ENCODE measurements at places on chromosomes 5 and 9. TPM values are rescaled to one million over a fixed set of nuclear protein-coding genes. Genes with fewer than 3 reads are reported as not detected.

GRCh38 chr9:101469026-101469425 lies 33.5 kb upstream of the ALDOB start:
- H3K27me3 ChIP-seq, result no peaks in the 10 kb centered on the region
- peaks cover 5% of the 10 kb centered on the region for H3K4me1 ChIP-seq
- no peak for DNase-seq
- H3K4me3 ChIP-seq, result no peak overlapping the region
- no peak overlapping the region for H3K27ac ChIP-seq
- no peaks in the 10 kb centered on the region for H3K36me3 ChIP-seq

DNA sequence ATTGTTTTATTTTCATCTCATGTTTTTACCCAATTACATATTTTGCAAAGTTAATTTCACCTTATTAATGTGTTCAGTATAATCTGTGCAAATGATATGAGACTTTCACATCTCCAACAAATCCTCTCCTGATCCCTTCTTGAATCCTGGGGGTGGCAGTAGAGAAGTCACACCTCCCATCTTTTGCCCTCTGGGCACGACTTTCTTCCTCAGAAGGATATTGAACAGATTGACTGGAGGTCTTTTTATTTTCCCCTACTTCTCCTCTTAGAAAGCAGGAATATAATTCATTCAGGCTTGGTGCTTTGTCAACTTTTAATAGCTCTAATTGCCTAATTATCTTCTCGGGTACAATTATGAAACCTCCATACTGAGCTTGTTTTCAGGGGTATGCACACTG lies 1037.1 kb upstream of the NUDT12 start:
- H3K27ac ChIP-seq, result no peak overlapping the region
- no peaks in the 10 kb centered on the region for H3K36me3 ChIP-seq
- no peak for DNase-seq
- no peaks in the 10 kb centered on the region for H3K27me3 ChIP-seq
- H3K4me3 ChIP-seq, result no peak overlapping the region

GRCh38 chr9:14396171-14396570 lies 82.2 kb upstream of the NFIB start:
- no peaks in the 10 kb centered on the region for H3K4me1 ChIP-seq
- no peak overlapping the region for H3K27ac ChIP-seq
- H3K36me3 ChIP-seq, result no peaks in the 10 kb centered on the region
- no peak for DNase-seq
- no peaks in the 10 kb centered on the region for H3K27me3 ChIP-seq

DNA sequence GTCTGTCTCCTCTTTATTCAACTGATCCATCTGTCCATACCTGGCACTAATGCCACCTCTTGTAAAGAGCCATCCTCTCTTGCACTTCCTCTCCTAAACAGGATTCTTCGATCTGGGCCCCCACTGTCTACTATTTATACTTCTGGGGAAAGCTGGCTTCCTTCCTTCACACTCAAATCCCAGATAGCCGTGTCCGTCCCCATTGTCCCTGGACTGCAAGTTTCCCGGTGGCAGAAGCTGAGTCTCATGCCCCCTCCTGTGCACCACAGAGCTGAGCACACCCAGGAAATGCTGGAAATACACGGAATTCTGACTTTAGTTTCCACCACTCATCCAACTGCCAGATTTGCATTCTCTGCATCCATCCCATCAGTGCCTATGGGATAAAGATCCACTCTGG lies 84.0 kb downstream of the MARCHF11 start:
- no peaks in the 10 kb centered on the region for H3K36me3 ChIP-seq
- H3K27me3 ChIP-seq, result no peaks in the 10 kb centered on the region
- no peak for DNase-seq
- no peaks in the 10 kb centered on the region for H3K4me1 ChIP-seq
- H3K27ac ChIP-seq, result no peak overlapping the region

- H3K4me3 ChIP-seq, result peak overlapping the region; percentile 93
- no peak overlapping the region for H3K27ac ChIP-seq
- no peak for DNase-seq
- H3K36me3 ChIP-seq, result no peaks in the 10 kb centered on the region
- no peaks in the 10 kb centered on the region for H3K27me3 ChIP-seq
Observed at GRCh38 chr5:55711507-55712022, 559 bp downstream of the SLC38A9 start.

- no peaks in the 10 kb centered on the region for H3K36me3 ChIP-seq
- H3K4me1 ChIP-seq, result no peaks in the 10 kb centered on the region
- H3K4me3 ChIP-seq, result no peak overlapping the region
- no peak overlapping the region for H3K27ac ChIP-seq
- DNase-seq, result no peak
Observed at GRCh38 chr5:164115420-164115819, 610.0 kb downstream of the MAT2B start.

DNA sequence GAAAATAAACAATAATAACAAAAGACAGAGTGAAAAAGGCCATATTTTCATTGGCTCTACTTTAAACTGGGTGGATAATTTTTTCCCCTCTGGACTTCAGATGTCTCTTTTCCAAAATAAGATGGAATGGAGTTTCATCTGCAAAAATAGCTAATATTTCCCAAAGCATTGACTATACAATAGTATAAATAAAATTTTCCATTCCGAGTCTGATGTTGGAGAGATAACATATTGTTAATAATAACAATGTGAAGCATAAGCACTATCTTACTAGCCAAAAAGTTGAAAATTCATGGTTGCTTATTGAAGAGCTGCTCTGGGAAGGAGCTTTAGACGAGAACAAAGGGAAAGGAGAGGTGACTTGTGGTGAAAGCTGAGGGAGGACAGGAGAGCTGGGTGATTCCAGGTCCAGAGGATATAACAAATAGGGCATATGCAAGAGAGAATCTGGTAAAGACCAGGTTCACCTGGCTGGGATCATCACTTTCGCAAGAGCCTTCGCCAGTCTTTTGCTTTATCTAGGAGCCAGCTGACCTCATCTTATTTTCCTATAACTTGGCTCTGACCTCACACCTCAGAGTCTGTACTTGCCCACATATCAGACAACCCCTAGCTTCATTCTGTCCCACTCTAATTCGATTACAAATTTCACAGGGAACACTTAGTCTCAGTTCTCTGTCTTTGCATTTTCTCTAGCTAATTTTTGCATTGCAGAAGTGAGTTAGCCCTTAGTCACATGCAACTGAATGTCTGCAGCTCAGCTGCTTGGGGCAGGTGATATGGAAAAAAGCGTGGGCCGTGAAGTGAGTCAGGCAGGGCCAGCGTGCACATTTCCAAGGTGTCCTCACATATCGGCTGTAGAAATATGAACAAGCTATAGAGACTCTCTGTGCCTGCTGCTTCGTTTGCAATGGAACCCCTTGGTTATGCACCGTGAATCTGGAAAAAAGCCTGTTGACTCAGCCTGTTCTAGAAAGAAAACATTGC lies 7.6 kb upstream of the ZNF474 start:
- no peaks in the 10 kb centered on the region for H3K27me3 ChIP-seq
- no peaks in the 10 kb centered on the region for H3K36me3 ChIP-seq
- no peak overlapping the region for H3K4me3 ChIP-seq

TMC1 gene
- 0.57 TPM for total RNA-seq

DNA sequence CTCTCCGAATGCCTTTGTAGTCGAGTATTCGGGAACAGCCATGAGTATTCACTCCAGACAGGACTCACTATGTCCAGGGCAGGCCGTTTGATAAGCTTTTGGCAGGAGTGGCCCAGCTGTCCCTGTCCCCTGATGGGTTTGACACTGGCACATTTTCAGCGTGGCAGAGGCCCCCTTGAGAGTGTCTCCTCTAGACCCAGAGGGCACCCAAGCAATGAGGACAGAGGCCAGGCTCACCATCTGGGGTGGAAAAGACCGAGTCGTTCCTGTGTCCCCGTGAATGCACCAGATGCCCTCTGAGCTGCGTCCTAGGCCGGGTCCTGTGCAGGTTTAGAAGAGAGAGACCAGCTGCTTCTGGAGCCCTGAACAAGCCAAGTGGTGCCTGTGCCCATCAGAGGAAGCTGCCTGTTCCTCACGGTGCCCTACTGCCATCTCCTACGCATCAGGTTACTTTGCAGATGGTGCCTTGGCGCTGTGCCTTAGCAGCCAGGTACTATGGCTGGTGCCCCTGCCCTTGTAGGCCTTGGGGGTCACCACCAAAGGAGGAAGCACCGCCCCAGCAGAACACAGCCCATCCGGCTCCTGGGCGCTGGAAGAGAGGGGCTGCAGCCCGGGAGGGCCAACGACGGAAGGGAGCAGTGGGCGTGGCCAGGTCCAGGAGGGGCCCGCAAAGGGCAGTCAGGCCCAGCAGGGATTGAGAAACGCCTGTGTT lies 42.4 kb downstream of the LRSAM1 start:
- no peak overlapping the region for H3K27ac ChIP-seq
- no peaks in the 10 kb centered on the region for H3K27me3 ChIP-seq
- no peaks in the 10 kb centered on the region for H3K4me1 ChIP-seq
- H3K36me3 ChIP-seq, result no peaks in the 10 kb centered on the region
